ENCODE measurements at places on chromosomes 6 and 20. TPM values are rescaled to one million over a fixed set of nuclear protein-coding genes. Genes with fewer than 3 reads are reported as not detected.

TGM3 gene
- total RNA-seq: not detected

KHDC1L gene
- 1.6 TPM for total RNA-seq

FILIP1 gene
- 4.1 TPM for total RNA-seq

CPXM1 gene
- total RNA-seq: 16.5 TPM
